Testis (tissue), 5 donors: ENCODE measurements at places on chromosomes 2 and 18. TPM values are rescaled to one million over a fixed set of nuclear protein-coding genes. Genes with fewer than 3 reads are reported as not detected.

The MALT1 gene
- 30.3 TPM for total RNA-seq

The STK11IP gene
- 134 TPM for total RNA-seq

The B3GNT7 gene
- 3.3 TPM for total RNA-seq

The AOX1 gene
- total RNA-seq: 28.7 TPM

The COL4A3 gene
- total RNA-seq: 11.0 TPM

The CMPK2 gene
- 16.1 TPM for total RNA-seq

The CYTIP gene
- 9.1 TPM for total RNA-seq

The TNS1 gene
- 256 TPM for total RNA-seq

DNA sequence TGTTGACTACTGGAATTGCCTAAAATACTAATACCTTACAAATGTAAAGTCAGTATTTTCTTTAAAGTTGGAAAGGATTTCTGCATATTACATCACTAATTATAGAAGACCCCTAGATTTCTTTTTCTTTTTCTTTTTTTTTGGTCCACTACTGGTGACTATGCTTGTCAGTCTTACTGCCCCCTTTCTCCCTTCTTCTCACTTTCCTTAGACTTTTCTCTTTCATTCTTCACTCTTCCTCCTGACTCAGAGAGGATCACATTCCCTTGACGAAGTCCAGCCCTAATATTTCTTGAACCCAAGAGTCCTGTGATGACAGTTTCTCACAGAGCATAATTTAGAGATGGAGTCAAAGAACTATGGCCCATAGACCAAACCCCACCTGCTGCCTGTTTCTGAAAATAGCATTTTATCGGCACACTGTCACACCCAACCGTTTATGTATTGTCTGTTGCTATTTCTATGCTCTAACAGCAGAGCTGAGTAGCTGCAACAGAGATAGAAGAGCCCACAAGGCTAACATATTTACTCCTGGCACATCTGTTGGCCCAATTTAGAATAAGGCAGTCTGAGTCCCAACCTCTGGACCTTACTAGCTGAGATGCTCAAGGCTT, 40.6 kb upstream of the RIOK3 start:
- no peak for DNase-seq

DNA sequence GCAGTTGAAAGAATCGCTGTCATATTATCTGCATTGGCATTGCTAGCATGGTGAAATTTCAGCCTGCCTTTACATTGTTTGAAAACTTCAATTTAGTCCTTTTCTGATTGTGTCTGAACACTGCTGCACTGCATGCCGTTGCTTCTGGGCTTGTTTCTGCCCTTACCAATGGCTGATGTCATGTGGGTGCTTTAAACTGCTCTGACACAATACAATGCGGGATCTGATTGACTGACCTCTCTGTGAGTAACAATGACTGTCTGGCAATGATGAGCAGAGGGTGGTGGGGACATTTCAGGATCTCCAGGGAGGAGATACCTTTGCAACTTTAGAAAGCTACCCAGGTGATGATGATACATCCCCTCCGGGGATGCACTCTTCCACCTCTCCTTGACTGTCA, 119.5 kb upstream of the ZBTB14 start:
- no peak for DNase-seq

- no peak for DNase-seq
Observed at GRCh38 chr2:150732064-150732463, 244.6 kb upstream of the RND3 start.

DNA sequence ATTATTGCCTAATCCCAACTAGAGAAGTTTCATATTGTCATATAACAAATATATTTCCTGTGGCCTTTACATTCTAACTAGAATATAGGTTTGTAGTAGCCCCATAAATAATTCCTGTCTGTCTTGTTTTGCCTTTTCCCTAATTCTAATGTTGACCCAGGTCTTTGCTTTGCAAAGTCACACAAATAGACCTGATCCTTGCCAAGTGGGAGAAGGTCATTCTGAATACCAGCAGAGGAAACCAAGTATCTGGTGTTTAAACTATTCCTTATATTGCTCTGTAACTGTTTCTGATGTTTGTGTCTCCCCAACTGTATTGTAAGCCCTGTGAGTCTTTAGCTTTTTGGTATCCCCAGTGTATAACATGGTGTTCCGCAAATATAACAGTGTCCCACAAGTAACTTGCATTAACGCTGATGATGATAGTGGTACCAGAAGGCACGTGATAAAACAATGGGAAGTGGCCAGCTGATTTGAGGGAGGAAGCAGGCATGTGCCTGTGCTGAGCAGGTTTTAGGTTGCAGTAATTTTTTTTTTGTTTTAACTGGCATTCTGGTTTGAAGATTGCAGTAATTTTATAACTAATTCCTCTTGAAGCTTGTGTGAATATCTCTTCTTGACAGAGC, 11.1 kb downstream of the HADHB start:
- no peak for DNase-seq

- DNase-seq: no peak
Observed at GRCh38 chr2:233799716-233800115, 21.6 kb downstream of the MROH2A start.

DNA sequence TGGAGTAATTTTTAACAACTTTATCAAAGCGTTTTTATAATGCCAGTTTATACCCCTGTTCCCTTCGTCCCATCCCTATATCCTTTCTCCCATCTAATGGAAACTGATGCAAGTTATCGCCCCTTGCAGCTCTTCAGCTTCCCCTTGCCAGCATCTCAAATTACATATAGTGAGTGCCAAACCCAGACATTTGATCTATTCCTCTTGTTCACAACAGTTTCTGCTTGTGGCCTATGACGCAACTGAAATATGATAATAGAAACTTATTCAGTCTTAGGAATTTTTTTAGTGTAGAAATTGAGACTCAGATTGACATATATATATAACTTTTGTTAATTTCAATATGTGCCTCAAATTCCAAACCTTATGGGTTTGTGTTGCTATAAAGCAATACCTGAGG, 562.2 kb upstream of the VWC2L start:
- DNase-seq: no peak

- no peak for DNase-seq
Observed at GRCh38 chr2:147845411-147845971, 662 bp downstream of the ACVR2A start.

GRCh38 chr18:50590593-50590992, 30.7 kb downstream of the MAPK4 start:
- DNase-seq: no peak

- no peak for DNase-seq
Observed at GRCh38 chr18:46761059-46761769, 4.4 kb upstream of the ST8SIA5 start.

GRCh38 chr18:22493940-22494339, 76.2 kb upstream of the CTAGE1 start:
- no peak for DNase-seq

GRCh38 chr2:133968446-133968845, 285.4 kb upstream of the MGAT5 start:
- no peak for DNase-seq

DNA sequence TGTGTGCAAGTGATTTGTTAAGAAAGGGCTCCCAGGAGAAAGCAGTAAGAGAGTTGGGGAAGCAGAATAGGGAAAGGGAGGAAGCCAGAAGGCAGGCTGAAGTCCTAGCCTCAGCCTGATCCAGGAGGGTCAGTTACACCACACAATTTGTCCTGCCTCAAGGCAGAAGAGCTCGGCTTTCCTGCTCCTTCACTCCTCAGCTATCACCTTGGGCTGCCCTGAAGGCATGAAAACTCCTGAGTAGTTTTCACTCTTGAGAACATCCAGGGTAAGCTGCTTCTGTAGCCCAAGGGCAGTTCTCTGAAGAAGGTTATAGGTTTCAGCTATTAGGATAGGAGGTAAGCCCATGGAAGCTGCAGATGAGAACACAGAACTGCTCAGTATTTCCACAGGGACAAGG, 47.4 kb upstream of the ANKRD44 start:
- no peak for DNase-seq

DNA sequence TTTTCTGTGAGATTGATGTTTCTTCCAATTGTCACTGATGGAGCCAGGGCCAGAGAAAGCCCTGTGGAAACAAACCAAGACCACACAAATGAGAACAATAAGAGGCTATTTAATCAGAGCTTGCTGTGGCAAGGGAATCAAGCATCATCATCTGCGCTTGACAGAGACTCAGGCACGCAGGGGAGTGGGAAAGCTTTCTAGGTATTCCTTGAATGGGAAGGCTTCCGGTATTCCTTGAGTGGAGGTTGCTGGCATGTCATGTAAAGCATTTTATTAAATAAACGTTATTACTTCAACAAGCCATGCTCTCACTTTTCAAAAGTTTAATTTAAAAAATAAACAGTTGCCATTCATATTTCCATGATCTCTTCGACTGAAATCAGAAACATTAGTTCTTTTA, 194.6 kb upstream of the SYT4 start:
- DNase-seq: no peak
